ENCODE measurements at places on chromosomes 16 and 17. TPM values are rescaled to one million over a fixed set of nuclear protein-coding genes. Genes with fewer than 3 reads are reported as not detected.

The KRT33B gene
- total RNA-seq = 0.24 TPM

The ATP2A1 gene
- not detected for total RNA-seq

The ST6GALNAC2 gene
- 124 TPM for total RNA-seq

The ODAD4 gene
- 0.72 TPM for total RNA-seq

The PRSS21 gene
- 5.8 TPM for total RNA-seq

The KLHDC4 gene
- total RNA-seq = 21.1 TPM

The PRAC2 gene
- not detected for total RNA-seq

The VAT1L gene
- total RNA-seq = not detected

The GNAO1 gene
- 0.24 TPM for total RNA-seq

The KRTAP4-12 gene
- total RNA-seq = not detected

The ACSM5 gene
- not detected for total RNA-seq

The RDM1 gene
- 1.4 TPM for total RNA-seq

The ABCA6 gene
- under 0.01 TPM for total RNA-seq

The BRICD5 gene
- total RNA-seq = 0.24 TPM

The TNS4 gene
- 56.5 TPM for total RNA-seq
